ENCODE measurements at places on chromosomes 1 and 21.

GRCh38 chr1:37078866-37079265 is 44.6 kb upstream of the GRIK3 start:
- DNase-seq: no peak

DNA sequence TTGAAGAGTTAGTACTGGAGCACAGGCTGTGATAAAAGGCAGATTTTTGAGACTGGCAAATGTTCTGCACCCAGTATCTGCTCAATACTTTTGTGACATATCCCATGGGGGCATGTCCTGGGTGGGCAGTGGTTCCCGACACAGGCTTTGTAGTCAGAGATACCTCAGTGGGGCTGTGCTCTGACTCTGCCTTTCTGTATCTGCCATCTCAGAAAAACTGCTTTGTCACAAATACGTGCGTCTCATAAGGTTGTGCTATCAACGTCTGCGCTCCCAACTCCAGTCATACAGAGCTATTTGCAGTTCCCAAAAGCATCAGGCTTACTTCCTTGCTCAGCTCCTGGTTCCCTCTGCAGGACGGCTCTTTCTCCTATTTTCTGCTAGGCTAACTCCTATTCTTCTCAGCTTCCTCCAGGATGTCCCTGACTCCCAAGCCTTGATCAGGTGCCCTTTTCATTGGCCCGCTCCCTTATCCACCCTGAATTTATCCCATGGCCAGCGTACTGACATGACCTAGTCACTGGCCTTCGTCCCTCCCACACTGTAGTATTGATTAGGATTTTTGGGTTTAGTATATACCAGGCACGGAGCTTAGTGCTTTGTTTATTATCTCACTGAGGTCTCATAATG is 12.1 kb upstream of the RAB29 start:
- DNase-seq: no peak

DNA sequence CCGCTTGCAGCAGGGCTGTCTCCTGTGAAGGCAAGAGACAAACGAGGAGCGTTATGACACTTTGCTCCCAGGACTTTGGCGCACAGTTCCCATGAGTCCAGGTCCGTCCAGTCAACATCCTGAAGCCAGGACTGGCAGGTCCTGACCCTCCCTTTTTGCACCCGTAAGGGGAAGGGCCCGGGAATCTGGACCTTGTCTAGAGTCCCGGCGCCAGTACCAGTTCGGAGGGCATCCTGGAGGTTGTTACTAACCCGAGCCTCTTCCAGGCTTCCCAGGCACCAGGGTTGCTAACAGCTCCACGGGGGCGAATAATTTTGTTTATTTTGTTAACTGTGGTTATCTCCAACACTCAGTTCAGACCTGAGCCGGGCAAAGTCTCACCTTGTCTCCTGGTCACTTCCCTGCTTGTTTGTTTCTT is 682 bp upstream of the RWDD3 start:
- peak; percentile 72 for DNase-seq

DNA sequence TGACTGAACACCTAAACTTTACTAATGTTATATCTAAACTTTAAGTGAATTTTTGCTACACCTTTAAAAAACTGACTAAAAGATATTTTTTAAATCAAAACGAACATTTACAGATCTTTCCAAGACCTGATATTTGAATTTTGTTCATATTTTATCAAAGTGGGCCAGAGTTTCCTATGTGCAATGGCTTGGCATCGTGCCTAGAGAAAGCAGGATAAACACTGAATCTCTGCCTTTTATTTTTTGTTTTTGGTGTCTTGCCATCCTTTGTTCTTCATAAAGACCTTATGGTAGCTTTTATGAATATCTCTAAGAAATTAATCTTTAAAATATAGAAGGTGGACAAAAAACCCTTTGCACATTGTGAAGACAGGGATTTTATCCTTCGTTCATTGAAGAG is 25.8 kb upstream of the VPS26C start:
- no peak for DNase-seq

DNA sequence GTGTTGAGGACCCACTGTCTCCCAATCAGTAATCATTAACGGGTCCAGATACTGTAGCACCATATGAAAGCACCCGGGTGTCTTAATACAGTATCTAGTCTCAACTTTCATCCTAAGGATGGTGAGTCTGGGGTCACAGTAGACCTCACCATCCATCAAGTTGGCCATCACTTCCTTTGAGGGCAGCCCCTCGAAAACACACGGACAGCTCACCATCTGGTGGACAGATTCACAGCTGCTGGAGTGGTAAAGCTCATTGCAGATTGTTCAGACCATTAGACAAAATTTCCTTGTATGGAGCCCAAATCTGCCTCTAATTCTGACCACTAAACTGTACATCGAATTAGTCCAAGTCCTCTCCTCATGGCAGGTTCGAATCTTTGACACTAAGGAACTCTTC is 123.1 kb downstream of the PGBD5 start:
- DNase-seq: no peak

DNA sequence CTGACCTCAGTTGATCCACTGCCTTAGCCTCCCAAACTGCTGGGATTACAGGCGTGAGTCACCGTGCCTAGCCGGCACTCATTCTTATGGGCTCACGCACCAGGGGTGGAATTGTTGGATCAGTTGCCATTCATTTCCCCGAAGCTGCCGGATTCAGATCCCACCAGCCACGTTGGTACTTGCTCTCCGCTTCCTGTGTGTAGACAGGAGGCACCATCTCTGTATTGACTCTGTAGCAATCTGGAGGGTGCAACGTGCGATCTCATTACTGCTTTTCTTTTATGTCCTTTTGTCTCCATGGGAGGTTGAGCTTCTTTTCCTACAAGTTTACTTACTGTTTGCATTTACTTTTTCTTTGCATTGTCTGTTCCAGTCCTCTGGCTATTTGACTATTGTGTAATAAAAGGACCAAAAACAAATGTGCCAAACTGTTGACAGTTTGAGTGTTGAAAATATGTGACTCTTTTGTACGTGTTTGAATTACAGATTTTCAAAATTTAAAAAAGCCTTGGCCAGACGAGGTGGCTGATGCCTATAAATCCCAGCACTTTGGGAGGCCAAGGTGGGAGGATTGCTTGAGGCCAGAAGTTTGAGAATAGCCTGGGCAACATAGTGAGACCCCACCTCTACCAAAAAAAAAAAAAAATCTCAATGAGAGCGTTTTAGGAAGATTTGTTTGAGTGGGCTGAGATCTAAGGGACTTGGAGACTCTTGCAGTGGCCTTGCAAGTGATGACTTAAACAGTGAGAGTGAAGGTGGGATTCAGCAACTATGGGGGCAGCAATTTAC is 39.1 kb downstream of the SPSB1 start:
- no peak for DNase-seq

- no peak for DNase-seq
These were observed 276.2 kb downstream of the KCNH1 start for GRCh38 chr1:210857705-210858104.

GRCh38 chr21:31744182-31744800 is 12.4 kb upstream of the SCAF4 start:
- DNase-seq: no peak

DNA sequence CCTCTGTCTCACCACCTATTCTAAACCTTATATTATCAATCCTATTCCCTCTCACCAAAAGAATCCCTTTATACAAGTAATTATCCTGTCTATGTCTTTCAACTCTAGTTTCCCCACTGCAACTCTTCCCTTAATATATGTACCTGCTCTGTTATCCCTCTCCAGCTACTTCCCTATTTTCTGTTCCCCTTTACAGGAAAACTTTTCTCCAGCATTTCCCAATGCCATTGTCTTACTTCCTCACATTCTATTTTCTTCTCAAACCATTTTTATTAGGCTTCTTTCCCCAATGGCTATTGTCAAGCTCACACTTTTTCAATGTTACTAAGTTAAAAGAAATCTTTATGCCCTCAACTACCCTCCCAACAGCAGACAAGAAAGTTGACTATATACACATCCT is 11.6 kb downstream of the DPYD start:
- no peak for DNase-seq

DNA sequence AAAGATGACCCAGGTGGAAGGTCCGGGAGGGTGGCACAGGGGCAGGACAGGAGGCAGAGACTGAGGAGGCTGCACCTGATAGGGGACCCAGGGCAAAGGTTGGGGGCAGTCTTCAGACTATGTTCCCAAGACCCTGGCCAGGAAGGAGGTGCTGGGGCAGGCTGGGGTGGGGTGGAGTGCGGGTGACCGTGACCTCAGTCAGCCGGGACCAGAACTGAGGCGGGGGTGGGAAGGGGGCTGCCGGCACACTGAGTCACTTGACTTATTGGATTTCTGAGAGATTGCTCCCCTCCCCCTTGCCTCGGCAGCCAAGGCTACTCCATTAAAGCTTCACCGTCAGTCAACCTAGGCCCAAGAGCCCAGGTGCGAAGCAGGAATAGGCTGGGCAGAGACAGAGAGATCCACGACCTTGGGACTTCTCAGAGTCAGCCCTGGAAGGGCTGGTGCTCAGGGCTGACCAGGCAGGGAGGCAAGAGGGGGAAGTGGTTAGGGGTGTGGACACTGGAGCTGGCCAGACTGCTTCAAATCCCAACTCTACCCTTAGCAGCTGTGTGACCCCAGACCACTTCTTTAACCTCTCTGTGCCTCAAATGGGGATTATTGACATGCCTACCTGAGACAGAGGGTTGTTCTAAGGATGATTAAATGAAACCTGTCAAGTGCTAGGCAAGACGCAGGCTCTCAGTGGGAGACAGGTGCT is 47.9 kb upstream of the LAPTM5 start:
- no peak for DNase-seq

DNA sequence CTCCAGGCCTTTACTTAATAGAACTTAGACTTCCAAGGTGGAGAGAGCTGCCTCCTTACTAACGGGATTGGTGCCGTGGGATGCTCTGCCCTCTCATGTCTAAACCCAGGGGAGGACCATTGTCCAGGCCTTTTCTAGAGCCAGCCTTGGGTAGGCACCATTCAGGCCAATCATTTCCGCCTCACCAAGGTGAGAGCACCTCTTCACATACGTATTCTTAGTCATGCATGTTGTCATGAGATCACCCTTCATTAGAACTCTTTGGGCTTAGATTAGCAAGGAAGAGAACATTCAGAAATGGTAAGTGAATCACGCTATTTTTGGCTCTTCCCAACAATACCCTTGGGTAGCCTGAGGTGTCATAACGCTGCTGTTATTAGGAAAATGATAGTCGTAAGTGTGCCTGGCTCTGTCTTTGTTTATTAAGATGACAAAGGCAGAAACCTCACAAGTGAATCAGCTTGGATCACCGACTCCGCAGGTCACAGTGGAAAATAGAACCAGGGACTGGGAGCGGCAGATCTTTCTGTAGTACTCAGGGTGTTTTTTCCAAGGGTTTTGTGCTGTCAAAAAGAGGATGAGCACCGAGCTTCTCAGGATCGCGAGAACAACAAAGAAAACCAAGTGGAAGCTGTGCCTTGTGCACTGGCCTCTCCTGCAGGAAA is 55.0 kb downstream of the HUNK start:
- no peak for DNase-seq

DNA sequence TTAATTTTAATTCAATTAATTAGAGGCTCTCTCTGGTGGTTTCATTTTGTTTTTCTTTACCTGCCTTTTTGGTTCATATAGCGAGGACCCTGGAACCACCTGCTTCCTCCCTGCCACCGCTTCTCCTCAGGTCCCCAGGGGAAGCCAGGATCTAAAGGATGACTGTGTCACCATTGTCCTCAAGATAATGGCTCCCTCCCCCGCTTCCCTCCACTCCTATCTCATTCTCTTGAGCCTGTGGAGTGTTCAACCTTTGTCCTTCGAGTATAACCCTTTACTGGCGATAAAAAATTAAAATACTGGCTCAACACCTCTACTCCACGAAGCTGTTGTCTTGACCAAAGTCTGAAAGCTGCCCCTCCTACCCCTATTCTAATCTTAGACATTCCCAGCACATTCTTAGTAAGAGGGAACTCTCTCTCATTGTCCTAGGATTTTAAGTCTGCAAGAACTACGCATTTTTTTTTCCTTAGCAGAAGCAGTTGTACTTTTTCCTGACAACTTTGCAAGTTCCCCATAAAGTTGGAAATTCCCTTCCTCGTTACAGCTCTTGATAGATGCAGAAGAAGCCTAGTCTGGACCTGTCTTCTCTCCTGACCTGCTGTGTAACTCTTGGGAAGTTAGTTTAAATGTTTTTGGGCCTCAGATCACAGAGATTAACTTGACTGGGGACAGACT is 12.6 kb upstream of the MAPKAPK2 start:
- peak; percentile 95 for DNase-seq

DNA sequence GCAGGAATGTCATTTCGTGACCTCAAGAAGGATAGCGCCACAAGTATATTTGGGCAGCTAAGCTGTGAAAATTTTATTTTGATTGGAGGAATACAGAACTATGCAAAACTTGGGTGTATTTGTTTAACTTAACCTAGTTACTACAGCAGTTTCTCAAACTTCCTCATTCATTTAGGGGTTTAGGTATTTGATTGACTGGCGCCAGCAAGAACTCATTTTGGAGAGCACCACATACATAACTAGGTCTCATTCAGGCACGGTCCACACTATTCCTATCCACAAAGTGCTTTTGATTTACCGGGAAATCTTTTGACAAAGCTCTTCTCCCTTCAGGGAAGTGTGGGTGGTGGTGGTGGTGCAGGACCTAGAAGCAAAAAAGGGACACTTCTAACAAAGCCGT is 155.1 kb upstream of the NRIP1 start:
- DNase-seq: no peak

DNA sequence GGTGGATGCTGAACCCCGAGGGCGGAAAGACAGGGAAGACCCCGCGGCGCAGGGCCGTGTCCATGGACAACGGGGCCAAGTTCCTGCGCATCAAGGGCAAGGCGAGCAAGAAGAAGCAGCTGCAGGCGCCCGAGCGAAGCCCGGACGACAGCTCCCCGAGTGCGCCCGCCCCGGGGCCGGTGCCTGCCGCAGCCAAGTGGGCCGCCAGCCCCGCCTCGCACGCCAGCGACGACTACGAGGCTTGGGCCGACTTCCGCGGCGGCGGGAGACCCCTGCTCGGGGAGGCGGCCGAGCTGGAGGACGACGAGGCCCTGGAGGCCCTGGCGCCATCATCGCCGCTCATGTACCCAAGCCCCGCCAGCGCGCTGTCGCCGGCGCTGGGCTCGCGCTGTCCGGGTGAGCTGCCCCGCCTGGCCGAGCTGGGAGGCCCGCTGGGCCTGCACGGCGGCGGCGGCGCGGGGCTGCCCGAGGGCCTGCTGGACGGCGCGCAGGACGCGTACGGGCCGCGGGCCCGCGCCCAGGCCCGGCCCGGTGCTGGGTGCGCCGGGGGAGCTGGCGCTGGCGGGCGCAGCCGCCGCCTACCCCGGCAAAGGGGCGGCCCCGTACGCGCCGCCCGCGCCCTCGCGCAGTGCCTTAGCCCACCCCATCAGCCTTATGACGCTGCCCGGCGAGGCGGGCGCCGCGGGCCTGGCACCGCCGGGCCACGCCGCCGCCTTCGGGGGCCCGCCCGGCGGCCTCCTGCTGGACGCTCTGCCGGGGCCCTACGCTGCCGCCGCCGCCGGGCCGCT is 20.7 kb downstream of the FOXO6 start:
- no peak for DNase-seq

DNA sequence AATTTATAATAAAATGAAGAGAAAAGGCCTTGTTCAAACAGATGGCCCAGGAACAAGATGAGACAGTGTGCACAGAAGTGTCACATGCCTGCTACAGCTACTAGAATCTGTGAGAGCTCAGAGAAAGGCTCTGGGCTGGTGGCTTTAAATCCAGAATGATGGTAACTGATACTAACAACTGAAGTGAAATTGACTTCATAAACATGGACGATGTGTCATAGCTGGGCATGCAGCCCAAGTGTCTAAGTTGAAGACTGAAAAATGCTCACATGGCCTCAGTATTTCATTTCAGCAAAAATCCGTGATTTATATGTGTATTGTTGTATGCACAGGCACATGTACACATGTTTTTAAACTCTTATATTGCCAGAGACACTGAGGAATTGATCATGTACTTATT is 208.3 kb upstream of the RUNX1 start:
- DNase-seq: no peak
